ENCODE measurements at places on chromosomes 7 and 10. TPM values are rescaled to one million over a fixed set of nuclear protein-coding genes. Genes with fewer than 3 reads are reported as not detected.

The KLF14 gene
- not detected for total RNA-seq

GRCh38 chr7:152922318-152923081 lies 162.9 kb downstream of the ACTR3B start:
- H3K4me3 ChIP-seq = no peak overlapping the region
- no peaks in the 10 kb centered on the region for H3K4me1 ChIP-seq

DNA sequence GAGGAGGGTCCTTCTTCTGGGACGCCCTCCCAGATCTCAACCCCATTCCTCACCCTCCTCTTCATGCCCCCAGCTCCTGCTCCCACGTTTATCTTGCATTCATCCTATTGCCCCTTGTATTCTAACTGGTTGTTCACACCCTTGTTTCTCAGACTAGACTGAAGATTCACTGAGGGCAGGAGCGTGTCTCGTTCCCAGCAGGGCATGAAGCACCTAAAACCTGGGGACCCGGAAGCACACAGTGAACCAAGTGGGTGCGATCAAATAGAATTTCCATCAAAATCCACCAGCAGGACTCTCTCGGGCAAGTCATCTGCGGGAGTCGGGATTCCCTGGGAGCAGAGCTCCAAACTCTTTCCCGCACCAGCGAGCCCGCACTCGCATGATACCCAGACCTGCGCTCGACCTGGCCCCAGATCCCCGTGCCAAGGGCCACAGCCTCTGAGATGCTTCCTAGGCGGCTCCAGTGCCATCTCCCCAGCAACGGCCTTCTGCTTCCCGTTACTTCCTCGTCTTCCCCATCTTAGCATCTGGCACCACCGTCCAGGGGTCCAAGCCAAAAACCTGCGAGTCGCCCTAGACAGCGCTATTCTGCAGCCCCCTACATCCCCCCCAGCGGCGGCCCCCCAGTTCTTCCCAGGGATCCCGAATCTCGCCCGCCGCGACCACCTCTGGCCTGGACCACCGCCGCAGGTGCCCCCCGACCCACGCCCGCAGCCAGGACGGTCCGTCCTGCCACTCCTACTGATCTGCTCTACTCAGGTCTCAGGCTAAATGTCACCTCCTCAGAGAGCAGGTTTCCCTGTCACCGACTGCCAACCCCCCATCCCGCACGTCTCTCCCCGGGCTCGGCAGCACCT lies 6.1 kb upstream of the GBX1 start:
- no peak overlapping the region for H3K27ac ChIP-seq
- H3K4me1 ChIP-seq = no peaks in the 10 kb centered on the region
- H3K27me3 ChIP-seq = peaks cover 2% of the 10 kb centered on the region

The DBF4 gene
- 4.5 TPM for total RNA-seq

The UNCX gene
- not detected for total RNA-seq

GRCh38 chr7:41877118-41877517 lies 174.2 kb upstream of the INHBA start:
- H3K4me1 ChIP-seq = no peaks in the 10 kb centered on the region
- H3K27me3 ChIP-seq = no peaks in the 10 kb centered on the region
- no peaks in the 10 kb centered on the region for H3K36me3 ChIP-seq
- no peak overlapping the region for H3K4me3 ChIP-seq

DNA sequence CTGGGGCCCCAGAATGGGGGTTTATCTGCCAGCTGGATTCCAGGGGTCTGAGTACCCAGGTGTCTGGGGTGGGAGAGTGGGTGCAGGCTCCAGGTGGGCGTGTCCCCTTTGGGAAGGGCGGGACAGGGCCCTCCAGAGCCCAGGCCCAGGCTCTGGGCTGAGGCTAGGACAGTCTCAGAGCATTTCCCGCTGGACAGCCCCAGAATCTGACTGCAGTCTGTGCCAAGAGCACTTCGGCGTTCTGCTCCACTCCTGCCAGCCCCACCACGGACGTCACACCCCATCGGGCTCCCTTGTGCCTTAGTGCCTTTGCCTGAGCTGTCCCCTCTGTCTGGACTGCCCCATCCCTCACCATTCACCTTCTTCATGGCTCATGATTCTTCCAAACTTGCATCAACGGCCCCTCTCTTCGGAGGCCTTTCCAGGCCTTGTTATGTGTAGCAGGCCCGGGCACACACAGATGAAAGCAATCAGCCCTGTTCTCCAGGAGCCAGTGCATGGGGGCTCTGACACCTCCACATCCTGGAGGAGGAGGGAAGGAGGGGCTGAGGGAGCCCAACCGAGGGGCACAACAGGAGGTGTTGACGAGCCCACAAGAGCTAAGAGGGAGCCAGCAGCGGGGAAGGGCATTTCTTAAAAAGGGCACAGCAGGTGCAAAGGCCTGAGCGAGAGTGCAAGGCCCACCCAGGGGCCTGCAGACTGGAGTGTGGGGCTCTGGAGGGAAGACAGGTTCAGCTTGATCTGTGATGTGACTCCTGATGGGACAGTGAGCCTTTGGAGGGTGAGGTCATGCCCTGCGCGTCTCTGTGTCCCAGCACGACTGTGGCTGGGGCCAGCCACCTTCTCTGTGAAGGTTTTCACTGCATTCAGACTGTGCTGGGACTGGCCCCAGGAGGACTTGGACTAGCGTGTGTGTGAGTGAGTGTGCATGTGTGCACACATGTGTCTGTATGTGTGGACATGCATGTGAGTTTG lies 41.7 kb downstream of the GTF2IRD1 start:
- H3K36me3 ChIP-seq = no peaks in the 10 kb centered on the region
- no peak overlapping the region for H3K4me3 ChIP-seq
- H3K27ac ChIP-seq = no peak overlapping the region
- no peaks in the 10 kb centered on the region for H3K4me1 ChIP-seq
- DNase-seq = no peak

The PRKAR2B gene
- 2.9 TPM for total RNA-seq

DNA sequence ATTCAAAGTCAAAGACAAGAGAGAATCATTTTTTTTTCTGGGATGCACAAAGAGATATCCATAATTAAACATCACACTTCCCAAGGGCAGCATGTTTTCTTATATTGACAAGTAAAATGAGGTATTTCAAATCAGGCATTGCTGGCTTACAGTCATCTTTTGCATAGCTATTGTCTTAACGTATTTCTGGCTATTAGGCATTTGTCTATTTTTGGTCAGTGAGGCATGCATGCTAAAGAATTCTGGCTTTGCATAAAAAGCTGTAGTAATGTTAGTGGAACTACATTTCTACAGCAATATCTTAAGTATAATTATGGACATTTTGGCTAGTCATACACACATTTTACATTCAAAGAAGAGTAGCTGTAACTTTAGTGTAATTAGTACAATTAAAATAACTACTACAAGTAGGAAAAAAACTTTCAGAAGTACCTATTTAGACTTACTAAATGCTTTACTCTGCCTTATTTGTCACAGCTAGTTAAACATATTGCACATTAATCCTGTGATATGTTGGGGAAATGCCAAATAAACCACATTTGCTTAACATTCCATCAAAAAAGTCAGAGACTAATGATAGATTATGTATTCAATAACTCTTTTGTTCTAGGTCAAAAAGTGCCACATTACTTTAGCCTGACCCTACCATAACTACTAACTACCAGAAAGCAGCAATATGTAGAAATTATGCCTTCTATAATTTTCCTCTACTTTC lies 76.4 kb downstream of the RELN start:
- H3K27ac ChIP-seq = no peak overlapping the region
- H3K27me3 ChIP-seq = no peaks in the 10 kb centered on the region
- no peak overlapping the region for H3K4me3 ChIP-seq
- no peaks in the 10 kb centered on the region for H3K36me3 ChIP-seq
- DNase-seq = no peak

DNA sequence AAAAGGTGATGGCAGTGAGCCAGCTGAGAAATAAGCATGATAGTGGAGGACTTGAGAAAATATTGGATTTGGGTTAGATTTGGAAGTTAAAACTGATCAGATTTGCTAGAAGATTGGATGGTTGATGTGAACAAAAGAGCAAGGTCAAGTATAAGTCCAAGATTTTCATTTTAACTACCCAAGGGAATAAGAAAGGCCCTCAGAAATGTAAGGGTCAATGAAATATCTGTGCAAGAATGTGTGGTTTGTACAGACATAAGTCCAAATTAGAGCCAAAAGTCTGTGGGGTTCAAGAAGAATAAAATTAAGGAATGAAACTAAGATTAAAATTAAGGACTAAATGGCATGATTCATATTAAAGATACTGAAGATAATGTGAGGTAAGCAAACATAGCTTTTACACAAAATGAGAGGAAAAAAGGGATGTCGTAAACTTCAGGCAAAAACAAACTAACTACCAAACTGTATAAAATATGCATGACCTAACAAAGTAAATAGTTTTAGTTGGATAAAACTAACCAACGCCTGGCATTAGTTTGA lies 78.4 kb upstream of the CACNA2D1 start:
- H3K36me3 ChIP-seq = no peaks in the 10 kb centered on the region
- no peak for DNase-seq
- no peak overlapping the region for H3K27ac ChIP-seq
- H3K27me3 ChIP-seq = no peaks in the 10 kb centered on the region
- no peak overlapping the region for H3K4me3 ChIP-seq

GRCh38 chr10:131657318-131657984 lies 243.4 kb upstream of the PPP2R2D start:
- H3K27ac ChIP-seq = no peak overlapping the region
- H3K4me1 ChIP-seq = no peaks in the 10 kb centered on the region
- DNase-seq = no peak
- H3K36me3 ChIP-seq = no peaks in the 10 kb centered on the region
- no peak overlapping the region for H3K4me3 ChIP-seq

The ASB15 gene
- total RNA-seq = not detected

- no peaks in the 10 kb centered on the region for H3K4me1 ChIP-seq
- H3K27ac ChIP-seq = no peak overlapping the region
- no peaks in the 10 kb centered on the region for H3K36me3 ChIP-seq
- no peak overlapping the region for H3K4me3 ChIP-seq
- no peak for DNase-seq
Measured at GRCh38 chr10:4407783-4408182, 418.2 kb upstream of the AKR1E2 start.

GRCh38 chr10:62733654-62734293 lies 70.7 kb upstream of the ADO start:
- DNase-seq = no peak
- no peaks in the 10 kb centered on the region for H3K27me3 ChIP-seq
- H3K4me3 ChIP-seq = no peak overlapping the region
- no peaks in the 10 kb centered on the region for H3K36me3 ChIP-seq

DNA sequence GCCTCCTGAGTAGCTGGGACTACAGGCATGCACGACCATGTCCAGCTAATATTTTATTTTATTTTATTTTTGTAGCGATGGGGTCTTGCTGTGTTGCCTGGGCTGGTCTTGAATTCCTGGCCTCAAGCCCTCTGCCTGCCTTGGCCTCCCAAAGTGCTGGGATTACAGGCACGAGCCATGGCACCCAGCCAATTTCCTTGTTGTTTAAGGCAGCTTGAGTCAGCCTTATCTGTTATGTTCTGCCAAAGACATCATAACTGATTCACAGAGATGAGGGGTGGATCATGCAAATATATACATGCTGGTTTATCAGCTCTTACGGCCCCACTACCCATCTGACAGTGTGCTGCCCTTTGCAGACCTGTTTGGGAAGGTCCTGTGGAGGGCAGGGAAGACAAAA lies 826.7 kb downstream of the TYW1 start:
- H3K27me3 ChIP-seq = no peaks in the 10 kb centered on the region
- no peak for DNase-seq
- H3K4me3 ChIP-seq = no peak overlapping the region
- no peak overlapping the region for H3K27ac ChIP-seq
- H3K36me3 ChIP-seq = no peaks in the 10 kb centered on the region

DNA sequence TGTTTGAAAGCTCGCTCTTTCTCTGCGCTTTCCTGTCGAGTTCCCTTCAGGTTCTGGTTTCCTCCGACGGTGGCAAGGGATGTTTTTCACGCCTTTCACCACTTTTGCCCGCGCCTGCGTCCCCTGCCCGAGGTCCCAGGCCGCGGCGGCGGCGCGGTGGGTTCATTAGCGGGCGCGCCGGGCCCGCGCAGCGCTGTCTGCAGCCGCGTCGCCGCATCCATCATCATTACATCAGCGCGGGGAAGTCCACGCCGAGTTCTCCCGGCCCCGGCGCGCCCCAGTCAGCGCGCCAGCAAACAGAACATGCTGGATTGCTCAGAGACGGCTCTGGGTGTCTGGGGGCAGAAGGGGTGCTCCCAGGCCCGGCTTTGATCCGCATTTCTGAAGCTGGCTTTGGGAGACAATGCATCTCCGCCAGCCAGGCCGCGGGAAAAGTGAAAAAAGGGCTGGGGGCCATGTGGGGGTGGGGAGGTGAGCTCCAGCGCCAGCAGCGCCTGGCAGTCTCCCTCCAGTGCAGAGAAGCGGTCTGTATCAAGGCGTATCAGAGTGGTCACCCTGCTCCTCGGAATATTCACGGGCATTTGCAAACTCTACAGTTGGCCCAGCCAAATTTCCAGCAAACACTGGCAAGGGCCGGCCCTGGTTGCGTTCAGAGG lies 8.9 kb downstream of the GLI3 start:
- no peaks in the 10 kb centered on the region for H3K4me1 ChIP-seq
- no peak overlapping the region for H3K4me3 ChIP-seq
- H3K27me3 ChIP-seq = peaks cover 11% of the 10 kb centered on the region

DNA sequence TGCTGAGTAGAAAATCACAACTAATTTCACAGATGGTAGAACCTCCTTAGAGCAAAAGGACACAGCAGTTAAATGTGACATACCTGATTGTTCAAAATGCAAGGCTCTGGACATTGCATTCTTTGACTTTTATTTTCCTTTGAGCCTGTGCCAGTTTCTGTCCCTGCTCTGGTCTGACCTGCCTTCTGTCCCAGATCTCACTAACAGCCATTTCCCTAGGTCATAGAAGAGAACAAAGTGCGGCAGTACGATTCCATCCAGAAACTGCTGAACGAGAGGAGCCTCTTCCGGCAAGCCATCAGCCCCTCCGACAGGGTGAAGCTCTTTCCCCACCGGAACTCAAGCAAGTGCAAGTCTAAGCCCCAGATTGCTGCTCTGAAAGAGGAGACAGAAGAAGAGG lies 186.9 kb downstream of the CFTR start:
- no peak for DNase-seq
- no peaks in the 10 kb centered on the region for H3K4me1 ChIP-seq
- H3K27ac ChIP-seq = no peak overlapping the region
- H3K36me3 ChIP-seq = no peaks in the 10 kb centered on the region

The IQUB gene
- 0.06 TPM for total RNA-seq

DNA sequence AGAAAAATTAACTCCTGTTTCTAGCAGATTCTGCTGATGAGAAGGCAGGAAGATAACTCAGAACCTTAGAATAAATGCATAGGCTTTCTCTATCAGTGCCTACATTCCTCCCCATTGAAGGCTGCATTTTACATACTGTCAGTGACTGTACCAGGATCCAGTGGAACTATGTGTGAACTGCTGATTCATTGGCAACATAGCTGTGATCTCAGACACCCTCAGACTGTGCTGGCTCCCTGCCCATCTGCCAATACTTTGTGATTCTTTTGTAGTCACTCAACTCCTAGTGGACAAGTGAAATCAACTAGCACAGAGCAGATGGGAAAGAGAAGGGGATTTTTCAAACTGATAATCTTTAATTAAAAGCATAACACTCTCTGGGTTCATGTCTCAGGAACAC lies 375.8 kb downstream of the MDFIC start:
- H3K4me1 ChIP-seq = no peaks in the 10 kb centered on the region
- no peak overlapping the region for H3K4me3 ChIP-seq
- no peaks in the 10 kb centered on the region for H3K36me3 ChIP-seq
- H3K27me3 ChIP-seq = no peaks in the 10 kb centered on the region

- H3K27ac ChIP-seq = no peak overlapping the region
- H3K27me3 ChIP-seq = no peaks in the 10 kb centered on the region
- H3K4me3 ChIP-seq = no peak overlapping the region
- H3K4me1 ChIP-seq = no peaks in the 10 kb centered on the region
- H3K36me3 ChIP-seq = no peaks in the 10 kb centered on the region
Measured at GRCh38 chr10:132359305-132360040, 27.5 kb downstream of the LRRC27 start.

- no peak overlapping the region for H3K27ac ChIP-seq
- no peak for DNase-seq
- no peaks in the 10 kb centered on the region for H3K27me3 ChIP-seq
- H3K36me3 ChIP-seq = no peaks in the 10 kb centered on the region
Measured at GRCh38 chr7:84112771-84113170, 81.8 kb downstream of the SEMA3A start.
